Germinal center (tissue), 1 donor: ENCODE measurements at places on chromosomes 4 and X.

DNA sequence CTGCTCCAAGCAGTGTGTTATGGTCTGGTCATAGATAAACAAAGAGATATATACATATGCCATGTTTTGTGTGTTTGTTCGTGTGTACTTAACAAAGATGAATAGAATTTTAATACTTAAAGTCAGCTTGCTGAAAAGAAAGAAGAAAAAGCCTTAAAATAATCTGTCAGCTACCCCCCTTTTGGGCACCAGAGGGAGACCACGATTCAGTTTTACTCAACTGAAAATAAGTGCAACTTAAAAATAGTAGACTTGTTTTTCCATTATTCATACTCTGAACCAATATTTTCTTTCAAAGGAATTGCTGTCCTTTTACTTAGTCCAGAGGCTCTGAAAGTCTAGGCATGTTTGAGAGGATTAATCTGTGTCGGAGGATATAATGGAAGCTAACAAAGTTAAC, 181.7 kb upstream of the AGTR2 start:
- DNase-seq, result no peak

DNA sequence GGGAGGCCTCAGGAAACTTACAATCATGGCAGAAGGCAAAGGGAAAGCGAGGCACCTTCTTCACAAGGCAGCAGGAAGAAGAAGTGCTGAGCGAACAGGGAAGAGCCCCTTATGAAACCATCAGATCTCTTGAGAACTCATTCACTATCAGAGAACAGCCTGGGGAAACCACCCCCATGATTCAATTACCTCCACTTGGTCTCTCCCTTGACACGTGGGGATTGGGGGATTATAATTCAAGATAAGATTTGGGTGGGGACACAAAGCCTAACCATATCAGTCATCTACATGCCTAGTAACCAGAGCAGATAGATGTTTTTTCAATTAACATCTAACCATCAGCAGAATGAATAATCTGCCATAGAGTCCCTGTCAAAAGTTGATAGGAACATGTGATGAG, 30.4 kb downstream of the FAM13A start:
- no peak for DNase-seq

DNA sequence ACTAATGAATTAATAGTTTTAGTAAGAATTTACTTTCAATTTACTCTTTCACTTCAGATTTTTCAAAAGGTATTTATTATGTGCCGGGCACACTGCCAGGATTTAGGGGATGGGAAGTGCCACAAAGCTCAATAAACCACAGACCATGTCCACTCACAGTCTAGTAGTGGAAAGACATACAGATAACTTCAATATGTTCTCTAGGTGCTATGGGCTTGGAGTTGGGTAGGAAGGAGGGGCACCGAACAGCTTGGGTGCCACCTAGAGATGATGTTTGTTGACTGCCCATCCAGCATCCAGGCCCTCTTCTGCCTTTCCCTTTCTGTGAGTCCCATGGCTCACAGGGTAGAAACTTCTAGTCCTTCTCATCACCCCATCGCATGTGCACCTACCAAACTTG, 17.8 kb downstream of the MFAP3L start:
- DNase-seq, result no peak

DNA sequence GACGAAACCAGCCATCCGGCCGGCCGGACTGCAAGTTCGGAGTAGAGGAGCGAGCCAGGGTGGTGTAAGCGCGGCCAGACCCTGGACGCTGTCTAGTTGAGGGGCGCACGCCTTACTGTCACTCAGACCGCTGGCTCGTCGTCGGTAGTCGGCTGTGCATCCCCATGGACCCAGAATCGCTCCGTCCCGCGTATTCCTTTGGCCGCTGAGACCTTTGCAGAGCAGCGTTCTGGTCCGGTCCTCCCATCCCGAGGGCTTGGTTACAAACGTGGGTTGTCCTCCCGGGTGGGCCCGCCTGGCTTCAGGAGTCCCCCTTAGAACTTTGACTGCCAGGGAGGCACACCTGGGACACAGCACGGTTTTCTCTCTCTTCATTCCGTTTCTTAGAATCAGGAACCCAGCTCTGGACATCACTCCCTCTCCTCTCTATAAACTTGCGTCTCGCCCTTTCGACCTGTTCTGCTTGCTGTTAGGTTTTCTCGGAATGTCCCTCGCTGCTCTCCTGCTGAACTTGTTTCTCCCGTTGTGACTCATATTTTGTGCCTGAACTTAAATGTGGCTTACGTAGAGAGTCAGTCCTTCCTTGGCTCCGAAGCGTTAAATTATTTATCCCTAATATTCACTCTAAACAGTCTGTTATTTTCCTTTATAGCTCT, 672 bp downstream of the PGM2 start:
- no peak for DNase-seq

DNA sequence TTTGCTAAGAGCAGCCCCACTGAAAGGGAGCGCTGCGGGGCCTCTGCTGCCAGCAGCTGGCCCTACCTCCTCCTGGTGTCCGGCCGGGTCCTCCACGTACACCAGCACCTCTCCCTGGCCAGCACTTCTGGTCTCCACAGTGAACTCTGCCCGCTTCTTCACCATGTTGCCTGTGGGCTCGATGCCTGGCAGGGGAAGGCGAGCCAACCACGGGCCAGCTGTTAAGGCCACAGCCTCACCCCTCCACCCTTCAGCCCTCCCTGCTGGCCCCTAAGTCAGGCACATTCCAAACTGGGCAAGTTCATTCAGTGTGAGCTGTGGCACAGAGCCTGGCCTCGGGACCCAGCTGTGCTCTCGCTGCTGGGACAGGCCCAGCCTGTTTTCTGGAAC, 7.8 kb downstream of the FLNA start:
- DNase-seq, result no peak

- no peak for DNase-seq
Measured at GRCh38 chrX:131257367-131257766, 31.7 kb downstream of the IGSF1 start.

DNA sequence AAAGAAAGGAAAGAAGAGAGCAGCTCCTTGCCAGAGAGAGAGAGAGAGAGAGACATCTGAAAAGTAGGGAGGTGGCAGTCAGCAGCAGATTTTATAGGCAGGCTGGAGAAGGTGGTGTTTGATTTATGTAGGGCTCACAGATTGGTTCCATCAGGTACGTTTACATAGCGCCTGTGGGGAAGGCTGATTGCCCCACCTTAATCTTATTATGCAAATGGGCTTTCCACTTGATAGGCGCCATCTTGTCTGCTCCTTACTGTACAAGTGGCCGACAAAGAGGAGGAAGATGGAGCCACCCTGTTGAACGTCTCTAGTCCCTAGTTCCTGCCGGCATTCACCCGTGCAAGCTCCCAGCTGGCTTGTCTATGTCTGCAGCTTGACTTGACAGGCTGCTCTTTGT, 49.1 kb upstream of the DHRSX start:
- DNase-seq, result no peak

GRCh38 chr4:152763796-152764195, 15.7 kb downstream of the TIGD4 start:
- DNase-seq, result no peak

- DNase-seq, result no peak
Measured at GRCh38 chrX:111164728-111165127, 68.7 kb downstream of the PAK3 start.

GRCh38 chrX:116198235-116198634, 27.7 kb downstream of the AGTR2 start:
- DNase-seq, result no peak

- DNase-seq, result no peak
Measured at GRCh38 chr4:175447016-175447415, 365.0 kb downstream of the GPM6A start.

GRCh38 chr4:23022032-23022431, 329.3 kb downstream of the GBA3 start:
- no peak for DNase-seq

- DNase-seq, result peak; percentile 21
Measured at GRCh38 chr4:98663226-98664006, 5.0 kb upstream of the TSPAN5 start.

- DNase-seq, result no peak
Measured at GRCh38 chrX:133880032-133880443, 105.4 kb downstream of the GPC3 start.

- DNase-seq, result no peak
Measured at GRCh38 chr4:156322592-156322991, 368.9 kb upstream of the CTSO start.

DNA sequence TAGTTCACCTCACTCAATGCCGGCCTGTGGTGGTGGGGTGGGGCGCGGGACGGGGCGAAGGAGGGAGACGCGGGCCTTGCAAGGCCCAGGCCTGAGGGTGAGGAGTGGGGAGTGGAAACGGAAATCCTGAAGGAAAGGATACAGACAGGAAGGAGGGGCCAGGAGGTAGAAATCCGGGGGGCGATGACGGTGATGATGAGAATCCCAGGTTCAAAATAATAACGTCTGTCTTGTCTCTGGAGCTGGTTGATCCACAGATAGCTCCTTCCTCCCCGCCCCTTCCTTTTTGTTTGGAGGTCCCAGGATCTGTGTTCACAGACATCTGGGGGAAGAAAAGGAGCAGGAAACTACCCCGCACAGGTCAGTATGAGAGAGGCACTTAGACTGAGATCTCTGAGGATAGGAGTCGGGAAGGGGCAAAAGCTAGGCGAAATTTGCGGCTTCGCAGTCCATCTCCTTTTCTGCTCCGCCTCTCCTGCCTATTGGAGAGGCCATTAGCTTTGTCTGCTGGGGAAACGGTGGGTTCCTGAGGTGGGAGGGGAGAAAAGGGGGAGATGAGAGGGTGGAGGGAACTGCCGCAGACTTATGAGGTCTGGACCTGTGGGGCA, 746 bp downstream of the TCEAL7 start:
- no peak for DNase-seq

- no peak for DNase-seq
Measured at GRCh38 chr4:80197601-80198440, 518 bp downstream of the PRDM8 start.

- peak; percentile 16 for DNase-seq
Measured at GRCh38 chrX:132022198-132022966, 720 bp upstream of the STK26 start.

DNA sequence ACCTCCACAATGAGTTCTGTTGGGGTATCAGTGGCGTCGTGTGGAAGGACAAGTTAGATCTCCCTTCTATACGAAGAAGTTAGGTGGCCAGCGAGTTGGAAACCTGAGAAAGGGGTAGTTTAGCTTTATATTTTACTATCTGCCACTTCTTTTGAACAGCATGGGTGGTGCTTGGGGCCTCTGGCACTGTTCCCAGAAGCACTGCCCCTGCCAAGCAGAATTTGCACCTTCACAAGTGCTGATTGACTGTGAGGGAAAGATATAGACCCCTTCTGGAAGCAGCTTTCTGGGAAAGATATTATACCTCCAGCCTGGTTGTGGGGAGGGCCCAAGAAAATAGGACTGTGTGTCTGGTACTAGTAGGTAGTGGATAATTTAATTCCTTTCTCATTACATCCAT, 246.9 kb downstream of the FBXO8 start:
- DNase-seq, result no peak

GRCh38 chr4:158527516-158527915, 5.8 kb downstream of the RXFP1 start:
- no peak for DNase-seq

DNA sequence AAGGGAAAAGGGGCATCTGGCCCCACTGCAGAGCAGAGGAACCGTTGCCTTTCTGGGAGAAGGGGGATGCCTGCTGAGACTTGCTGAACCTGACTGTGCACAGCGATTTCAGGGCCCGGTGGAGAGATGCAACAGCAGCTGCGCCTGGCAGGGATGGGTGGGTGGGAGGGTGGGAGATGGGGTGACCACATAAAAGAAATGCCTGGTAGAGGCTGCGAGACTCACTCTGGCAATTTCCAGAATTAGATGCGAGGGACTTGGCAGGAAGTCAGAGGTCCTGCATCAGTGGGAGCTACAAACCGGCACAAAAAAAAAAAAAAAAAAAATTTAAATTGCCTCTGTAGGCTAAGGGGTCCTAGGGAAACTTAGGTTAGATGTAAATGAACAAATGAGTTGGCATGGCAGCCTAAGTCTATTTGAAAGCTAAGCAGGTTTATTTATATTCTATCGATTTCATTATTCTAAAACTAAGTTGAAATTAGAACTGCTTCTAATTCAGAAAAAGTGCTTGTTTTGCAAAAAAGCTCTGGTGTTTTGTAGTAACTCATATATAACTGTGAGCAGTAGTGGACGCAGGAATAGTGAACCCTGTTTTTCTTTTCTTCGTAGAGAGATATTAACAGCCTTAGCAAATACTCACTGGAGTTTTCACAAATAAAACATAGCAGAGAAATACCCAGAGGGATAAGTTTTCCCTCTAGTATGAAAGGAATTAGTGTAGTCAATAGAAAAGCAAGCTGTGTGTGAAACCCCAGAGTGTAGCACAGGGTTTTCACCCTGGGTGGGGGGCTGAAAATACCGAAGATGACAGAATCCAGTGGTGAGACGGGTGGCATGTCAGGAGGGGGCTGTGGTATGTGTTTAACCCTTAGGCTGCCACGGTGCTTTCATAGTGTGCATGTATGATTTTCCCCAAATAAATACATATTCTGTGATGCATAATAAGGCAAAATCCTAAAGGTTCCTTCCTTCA, 130.1 kb downstream of the EGF start:
- DNase-seq, result no peak

- no peak for DNase-seq
Measured at GRCh38 chr4:99915449-99915848, 21.2 kb upstream of the LAMTOR3 start.

GRCh38 chrX:96407501-96407900, 277.1 kb upstream of the DIAPH2 start:
- DNase-seq, result no peak
